RKO (cell line): ENCODE measurements at places on chromosomes 16 and 17.
A peak's percentile ranks its signal among the peaks of the same experiment; 100 is the strongest.

GRCh38 chr16:31224092-31224955, 7.4 kb upstream of the PYDC1 start:
- no peak for DNase-seq

DNA sequence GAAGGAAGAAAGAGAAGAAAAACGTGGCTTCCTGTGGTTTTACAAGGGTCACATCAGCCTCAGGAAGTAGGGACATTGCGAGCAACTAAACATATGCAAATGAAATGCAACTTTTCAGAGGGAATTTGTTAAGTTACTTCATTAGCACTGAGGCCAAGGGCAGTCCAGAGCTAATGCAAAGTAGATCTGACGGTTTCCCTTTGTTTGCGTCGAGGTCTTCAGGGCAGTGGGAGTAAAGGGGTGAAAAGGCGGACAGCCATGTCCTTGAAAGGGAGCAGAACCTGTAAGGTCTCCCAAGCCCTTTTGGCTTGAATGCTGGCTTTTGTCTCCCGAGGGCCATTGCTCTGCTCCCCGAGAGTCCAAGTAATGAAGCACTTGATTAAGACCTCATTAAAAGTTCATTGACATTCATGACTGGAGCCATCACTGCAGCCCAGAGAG, 85.0 kb downstream of the PMP22 start:
- no peak for DNase-seq

- DNase-seq, result no peak
Measured at GRCh38 chr17:27348196-27348595, 54.3 kb downstream of the WSB1 start.

- DNase-seq, result no peak
Measured at GRCh38 chr17:45975640-45976295, 23.3 kb upstream of the STH start.

GRCh38 chr17:42917236-42917603, 16.6 kb downstream of the G6PC1 start:
- no peak for DNase-seq

DNA sequence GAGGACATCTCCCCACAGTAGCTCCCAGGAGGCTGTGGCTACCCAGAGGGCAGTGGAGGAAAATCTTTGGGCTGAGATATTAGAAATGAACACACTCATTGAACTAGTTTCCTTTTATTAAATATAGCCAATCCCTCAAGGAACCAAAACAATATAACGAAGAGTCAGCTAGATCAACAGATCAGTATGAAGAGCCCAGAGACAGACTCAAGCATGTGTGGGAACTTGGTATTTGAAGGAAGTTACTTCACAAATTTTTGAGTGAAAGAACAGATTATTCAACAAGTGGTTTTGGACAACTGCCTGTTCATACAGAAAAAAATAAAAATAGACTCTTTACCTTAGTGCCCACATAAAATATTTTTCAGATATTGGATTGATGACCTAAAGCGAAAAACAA, 183.6 kb upstream of the PMFBP1 start:
- no peak for DNase-seq

- no peak for DNase-seq
Measured at GRCh38 chr17:42198897-42199296, 4.6 kb upstream of the GHDC start.

DNA sequence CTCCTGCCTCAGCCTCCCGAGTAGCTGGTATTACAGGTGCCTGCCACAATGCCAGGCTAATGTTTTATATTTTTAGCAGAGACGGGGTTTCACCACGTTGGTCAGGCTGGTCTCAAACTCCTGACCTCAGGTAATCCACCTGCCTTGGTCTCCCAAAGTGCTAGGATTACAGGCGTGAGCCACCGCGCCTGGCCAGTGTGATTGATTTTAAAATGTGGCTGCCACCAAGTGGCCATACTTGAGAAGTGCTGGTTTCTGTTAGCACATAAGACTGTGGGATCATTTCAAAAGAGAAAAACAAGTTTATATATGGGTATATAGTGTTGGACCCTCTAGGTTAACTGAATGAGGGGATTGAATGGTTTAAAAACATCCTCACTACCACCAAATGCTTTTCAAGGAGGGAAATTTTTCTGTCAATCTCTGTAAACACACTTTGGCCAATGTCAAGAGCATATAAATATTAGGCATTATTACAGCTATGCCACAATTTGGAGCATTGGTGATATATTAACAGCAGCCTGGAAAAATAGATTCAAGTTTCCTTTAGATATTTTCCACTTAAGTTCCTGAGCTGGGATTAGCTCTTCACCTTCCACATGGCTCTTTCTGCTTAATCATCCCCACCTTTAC, 13.5 kb upstream of the DHRS13 start:
- DNase-seq, result peak; percentile 54

- DNase-seq, result no peak
Measured at GRCh38 chr16:50602531-50603205, 54.5 kb downstream of the NKD1 start.

GRCh38 chr17:19464031-19465026, 53.3 kb downstream of the RNF112 start:
- no peak for DNase-seq

- DNase-seq, result no peak
Measured at GRCh38 chr16:12063435-12063834, 86.9 kb downstream of the SNX29 start.

- DNase-seq, result no peak
Measured at GRCh38 chr16:21611556-21612384, 12.4 kb downstream of the METTL9 start.

DNA sequence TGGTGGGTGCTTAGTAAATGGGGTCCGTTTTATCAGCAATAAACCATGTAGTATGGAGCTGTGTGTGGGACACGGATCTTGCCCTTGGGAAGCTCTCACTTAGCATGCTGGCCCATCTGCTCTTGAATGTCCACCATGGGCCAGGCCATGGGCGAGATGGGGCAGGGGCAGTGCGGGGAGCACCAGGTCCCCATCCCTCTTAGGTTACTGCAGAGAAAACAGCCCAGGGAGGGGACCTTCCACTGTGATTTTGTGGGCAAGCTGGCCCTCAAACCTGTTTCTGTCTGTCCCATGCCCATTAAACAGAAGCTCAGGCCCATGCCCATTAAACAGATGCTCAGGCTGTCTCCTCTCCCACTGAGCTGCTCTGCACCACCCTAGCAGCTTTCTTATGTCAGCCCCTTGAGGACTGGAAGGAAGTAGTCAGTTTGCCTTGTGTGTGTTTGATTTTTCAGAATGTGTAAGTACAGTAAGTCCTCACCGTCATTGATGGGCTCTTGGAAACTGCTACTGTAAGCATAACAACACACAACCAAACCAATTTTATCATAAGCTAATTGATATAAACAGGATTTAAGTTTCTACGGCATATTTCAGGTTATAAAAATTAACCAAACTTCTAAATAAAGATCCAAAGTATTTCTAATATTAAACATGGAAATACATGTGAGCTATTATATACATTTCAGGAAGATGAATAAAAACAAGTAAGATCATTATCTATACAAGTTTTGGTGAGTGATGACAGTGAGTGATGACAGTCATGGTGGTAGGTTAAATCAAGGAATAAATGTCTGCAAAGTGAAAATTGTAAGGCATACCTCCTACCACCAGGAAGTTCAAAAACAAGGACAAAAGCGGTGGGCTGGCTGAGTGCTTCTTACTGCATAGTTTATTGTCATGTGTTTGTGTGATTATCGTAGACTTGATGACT, 11.5 kb downstream of the MPRIP start:
- no peak for DNase-seq

- DNase-seq, result no peak
Measured at GRCh38 chr17:17375841-17376240, 72.7 kb downstream of the NT5M start.

DNA sequence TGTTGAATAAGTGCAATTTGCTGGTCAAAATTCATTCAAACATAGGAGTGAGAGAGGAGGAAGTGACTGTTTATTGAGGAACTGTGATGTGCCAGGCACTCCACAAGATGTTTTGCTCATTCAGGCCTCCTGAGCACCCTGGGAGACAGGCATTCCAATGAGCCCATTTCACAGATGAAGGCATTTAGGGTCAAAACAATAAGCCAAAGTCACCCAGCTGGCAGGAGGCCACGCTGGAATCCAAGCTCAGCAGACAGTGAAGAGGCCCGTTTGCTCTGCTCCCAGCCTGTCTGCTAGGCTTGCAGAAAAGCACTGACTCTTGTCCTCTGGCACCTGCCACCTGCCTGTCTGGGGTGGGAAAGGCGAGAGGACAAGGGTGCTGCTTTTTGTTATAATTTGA, 10.1 kb upstream of the SLC25A39 start:
- DNase-seq, result no peak

DNA sequence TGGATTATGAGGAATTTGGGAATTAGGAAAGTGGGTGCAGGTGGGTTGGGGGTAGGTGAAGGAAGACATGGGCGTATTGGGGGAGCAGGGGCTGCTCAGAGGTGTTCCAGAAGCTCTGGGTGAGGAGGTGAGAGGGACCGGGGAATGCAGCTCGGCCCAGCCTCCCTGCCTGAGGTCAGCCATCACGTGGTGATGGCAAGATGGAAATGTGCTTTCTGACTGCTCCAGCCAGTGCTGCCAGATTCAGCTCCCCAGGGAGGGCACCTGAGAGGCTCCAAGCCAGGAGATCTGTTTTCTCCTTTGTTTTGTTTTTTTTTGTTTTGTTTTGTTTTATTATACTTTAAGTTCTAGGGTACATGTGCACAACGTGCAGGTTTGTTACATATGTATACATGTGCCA, 35.2 kb upstream of the STH start:
- no peak for DNase-seq

GRCh38 chr17:60823515-60823914, 145.9 kb downstream of the BCAS3 start:
- no peak for DNase-seq

DNA sequence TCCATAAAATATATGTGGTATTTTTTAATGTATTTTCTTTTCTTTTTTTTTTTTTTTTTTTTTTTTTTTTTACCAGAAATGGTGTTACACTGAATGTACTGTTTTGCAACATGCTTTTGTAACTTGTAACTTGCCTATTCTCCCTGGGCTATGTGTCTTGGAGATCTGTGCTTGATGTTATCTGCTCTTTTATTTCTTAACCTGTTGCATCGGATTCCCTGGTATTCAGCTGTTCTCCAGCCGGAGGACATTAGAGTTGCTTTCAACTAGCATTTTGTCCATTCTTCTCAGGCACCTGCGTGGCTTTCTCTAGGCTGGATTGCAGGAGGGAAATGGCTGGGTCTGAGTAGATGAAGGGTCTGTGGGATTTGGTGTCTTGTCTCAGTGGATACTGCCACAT, 47.4 kb downstream of the KATNIP start:
- DNase-seq, result no peak

DNA sequence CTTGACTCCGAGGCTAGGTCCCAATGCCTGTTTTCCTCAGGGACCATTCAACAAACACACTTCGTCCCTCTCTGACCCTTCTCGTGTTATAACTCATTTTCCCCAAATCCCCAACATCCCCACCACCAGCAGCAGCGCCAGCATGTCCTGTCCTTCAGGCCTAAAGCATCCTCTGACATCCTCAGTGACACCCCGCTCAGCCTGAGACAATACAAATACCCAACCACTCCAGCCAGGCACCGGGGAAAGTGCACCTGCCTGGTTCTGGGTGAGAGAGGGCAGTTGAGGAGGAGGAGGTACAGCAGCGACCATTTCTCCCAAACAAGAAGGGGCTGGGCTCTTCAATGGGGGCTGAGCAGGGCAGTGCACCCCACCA, 4.7 kb downstream of the MNT start:
- DNase-seq, result no peak

DNA sequence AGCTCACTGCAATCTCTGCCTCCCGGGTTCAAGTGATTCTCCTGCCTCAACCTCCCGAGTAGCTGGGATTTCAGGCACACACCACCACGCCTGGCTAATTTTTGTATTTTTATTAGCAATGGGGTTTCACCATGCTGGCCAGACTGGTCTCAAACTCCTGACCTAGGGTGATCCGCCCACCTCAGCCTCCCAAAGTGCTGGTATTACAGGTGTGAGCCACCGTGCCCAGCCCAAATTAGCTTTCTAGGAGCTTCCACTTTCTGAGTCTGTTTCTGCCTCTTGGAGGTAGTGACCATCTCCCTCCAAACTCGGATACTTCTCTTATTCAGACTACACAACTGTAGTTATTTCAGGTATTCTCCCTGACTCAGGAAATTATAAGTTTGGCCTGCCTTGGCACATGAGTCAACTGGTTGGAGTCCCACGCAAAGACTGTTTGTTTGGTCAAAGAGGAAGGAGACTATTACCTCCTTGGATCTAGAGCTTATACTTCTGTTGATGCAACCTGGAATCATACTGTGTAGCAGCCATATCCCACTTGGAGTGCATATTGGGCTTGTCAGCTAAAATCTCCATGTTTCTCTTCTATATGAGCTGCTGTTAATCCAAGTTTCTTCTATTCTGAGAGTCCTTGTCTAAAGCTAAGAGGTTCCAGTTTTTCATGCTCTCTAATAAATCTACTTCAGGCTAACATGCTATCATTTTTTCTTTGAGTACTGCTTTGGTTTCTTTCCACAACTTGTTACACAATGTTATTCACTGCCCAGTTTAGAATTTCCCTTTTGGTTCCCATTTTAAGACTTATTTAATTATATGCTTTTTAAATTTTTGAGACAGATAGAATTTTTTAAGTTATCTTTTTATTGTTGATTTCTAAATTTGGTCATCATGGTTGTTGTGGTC, 7.5 kb downstream of the IL4R start:
- DNase-seq, result no peak

GRCh38 chr17:52606590-52606989, 448.1 kb upstream of the CA10 start:
- DNase-seq, result no peak

DNA sequence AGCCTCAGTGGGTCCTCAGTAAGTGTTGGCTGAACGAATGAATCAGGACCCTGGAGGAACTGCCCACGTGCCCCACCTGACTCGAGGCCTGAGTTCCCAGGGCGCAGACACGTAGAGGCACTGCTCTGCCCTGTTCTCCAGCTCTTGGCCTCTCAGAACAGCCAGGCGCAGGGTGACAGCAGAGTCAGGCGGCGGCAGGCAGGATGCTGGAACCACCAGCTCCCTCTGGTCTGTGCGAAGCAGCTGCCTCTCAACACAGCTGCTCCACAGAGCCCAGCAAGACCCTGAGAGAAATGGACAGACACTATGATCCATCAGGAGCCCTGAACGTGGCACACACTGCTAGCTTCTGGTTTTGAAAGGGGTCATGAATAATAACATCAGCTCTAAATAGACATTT, 53.1 kb upstream of the BCO1 start:
- DNase-seq, result no peak

DNA sequence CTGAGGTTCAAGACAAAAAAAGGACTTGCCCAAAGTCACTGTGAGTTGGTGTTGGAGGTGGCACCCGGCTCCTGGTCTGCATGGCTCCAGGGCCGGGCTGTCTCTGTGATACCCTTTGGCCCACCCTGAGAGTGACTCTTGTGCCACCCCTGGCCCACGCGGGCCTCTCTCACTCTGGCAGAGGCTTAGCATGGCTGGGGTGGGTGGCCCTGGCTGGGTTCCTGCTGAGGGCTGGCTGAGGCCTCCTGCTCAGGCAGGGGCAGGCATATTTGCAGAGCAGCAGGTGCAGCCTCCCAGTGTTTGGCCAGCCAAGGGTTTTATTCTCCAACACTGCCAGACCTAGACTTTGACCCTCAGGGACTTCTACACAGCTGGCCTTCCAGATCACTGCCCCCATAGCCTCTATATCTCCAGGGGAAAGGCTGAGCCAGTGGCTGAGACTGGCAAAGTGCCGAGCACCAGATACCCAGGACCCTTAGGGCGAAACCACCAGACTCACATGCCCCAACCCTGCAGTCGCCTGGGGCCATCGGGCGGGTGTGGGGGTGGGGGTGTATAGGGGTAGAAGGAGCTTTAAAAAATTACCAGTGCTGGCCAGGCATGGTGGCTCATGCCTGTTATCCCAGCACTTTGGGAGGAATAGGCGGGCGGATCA, 21.5 kb upstream of the ADGRG1 start:
- no peak for DNase-seq
